ENCODE measurements at places on chromosomes 7 and 10.

DNA sequence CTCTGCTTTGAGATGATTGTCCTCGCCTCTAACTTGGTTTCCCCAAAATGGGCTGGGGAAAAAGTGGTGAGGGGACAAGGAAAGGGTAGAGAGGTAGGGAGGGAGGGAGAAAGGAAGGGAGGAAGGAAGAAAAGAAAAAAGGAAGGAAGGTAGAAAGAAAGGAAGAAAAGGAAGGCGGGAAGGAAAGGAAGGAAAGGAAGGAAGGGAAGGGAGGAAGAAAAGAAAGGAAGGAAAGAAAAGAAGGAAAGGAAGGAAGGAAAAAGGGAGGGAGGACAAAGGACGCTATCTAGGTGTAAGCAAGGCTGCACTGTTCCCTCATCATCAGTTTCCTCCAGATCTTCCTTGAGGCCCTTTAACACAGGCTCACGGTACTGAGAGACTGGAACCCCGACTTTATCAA lies 2.2 kb downstream of the GNA12 start:
- no peak for DNase-seq

DNA sequence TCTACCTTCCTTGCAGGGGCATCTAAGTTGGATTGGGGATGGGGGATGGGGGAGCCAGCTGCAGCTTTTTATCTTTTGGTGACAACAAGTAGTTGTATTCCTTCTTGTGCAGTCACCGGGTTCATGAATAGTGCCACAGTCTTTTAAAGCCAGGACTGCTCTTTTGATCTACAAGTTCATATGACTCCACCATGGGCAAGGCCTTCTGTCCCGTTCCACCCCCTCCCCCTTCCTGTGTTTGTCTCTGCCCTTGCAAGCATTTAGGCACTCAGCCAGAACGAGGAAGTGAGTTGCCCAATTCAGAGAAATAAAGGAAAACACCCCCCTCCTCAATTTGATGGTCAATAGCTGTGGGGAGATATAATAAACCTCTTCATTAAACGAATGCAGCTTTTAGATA lies 44.8 kb upstream of the EGR2 start:
- DNase-seq = no peak

DNA sequence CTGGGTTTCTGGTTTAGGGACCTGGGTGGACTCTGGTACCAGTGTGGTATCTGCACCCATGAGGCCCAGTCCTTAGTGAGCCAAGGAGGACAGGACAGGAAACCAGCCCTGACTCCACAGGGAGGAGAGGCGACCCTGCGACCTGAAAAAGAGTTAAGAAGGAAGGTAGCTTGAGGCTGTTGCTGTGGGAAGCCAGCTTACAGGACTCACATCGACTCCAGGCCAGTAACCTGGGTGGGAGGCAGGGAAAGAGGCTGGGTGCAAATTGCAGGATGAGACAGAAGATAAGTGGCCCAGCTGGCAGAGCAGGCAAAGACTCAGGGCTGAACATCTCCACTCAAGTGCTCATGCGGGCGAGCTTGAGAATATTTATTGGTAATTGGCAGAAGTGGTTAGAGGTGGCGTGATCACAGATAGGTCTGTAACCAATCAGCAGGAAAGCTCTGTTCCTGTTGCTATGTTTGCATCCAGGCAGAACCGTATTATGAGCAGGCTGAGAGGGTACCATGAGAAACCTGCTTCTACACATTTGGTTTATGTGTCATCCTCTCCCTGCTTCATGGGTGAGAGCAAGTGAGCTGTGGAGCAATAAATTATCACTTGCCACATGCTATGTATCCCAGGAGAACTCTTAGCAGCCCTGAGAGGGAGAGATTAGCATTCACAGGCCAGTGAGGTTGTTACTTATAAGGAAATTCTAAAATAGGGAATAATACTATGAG lies 11.0 kb downstream of the TLL2 start:
- no peak for DNase-seq

DNA sequence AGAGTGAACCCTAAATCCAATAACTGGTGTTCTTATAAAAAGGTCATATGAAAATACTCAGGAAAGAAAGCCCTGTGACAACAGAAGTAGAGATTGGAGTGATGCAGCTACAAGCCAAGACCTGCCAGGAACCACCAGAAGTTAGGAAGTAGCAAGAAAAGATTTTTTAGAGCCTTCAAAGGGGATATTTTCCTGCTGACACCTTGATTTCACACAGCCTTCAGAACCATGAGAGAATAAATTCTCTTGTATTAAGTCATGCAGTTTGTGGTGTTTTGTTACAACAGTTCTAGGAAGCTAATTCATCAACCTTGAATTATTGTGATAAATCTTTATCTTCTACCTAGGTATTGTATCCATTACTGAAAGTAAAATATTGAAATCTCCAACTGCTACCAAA lies 81.0 kb downstream of the HYCC1 start:
- no peak for DNase-seq

GRCh38 chr10:98649170-98649569 lies 202.4 kb upstream of the HPS1 start:
- no peak for DNase-seq

DNA sequence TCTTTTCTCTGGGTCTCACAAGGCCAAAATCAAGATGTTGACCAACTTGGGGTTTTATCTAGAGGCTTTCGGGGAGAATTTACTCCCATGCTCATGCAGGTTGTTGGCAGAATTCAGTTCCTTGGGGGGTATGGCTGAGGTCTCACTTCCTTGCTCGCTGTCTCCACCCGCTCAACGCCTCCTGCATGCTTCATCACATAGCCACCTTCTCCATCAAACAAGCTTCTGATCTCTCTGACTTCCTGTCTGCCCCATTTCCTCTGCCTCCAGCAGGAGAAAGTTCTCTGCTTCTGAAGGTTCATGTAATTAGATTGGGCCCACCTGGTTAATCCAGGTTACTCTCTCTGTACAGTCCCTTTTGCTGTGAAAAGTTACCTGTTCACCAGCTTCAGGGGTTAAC lies 179.1 kb upstream of the FZD1 start:
- no peak for DNase-seq

- no peak for DNase-seq
Observed at GRCh38 chr7:157002819-157003421, 7.5 kb downstream of the MNX1 start.

DNA sequence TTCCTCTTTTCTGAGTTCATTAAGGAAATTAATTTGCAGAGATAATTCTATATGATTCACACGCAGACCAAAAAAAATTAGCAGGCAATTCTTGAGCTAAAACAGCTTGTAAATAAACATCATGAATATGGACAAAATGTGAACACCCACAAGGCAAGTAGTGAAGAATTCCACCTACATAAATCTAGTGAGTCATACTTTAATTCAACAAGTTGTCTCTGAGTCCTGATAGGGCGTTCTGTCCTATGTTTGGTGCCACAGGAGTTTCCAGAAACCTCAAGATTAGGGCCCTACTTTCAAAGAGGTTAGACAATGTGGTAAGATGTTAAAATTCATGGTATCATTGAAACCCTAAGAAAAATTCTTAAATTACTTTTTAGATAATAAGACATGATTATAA lies 122.3 kb downstream of the SGMS1 start:
- no peak for DNase-seq

- DNase-seq = no peak
Observed at GRCh38 chr10:22133749-22134624, 83.8 kb downstream of the EBLN1 start.

DNA sequence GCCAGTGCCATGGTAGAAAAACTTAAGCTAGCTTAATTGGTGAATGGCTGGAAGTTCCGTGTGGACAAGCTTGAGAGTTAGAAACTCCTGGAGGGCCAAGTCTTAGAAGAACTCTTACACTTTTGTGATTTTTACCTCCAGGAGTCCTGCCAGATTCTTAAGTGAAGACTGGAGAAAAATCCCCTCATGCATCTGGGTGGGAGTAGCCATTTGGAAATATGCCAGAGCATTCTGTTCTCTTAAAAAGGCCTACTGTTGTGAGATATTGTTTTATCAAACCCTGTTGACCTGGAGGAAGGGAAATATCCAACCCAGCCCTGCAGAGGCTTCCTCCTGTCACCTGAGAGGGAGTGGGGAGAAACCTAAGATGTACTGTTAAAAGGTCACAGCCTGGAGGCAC lies 17.6 kb upstream of the MCM10 start:
- DNase-seq = no peak

DNA sequence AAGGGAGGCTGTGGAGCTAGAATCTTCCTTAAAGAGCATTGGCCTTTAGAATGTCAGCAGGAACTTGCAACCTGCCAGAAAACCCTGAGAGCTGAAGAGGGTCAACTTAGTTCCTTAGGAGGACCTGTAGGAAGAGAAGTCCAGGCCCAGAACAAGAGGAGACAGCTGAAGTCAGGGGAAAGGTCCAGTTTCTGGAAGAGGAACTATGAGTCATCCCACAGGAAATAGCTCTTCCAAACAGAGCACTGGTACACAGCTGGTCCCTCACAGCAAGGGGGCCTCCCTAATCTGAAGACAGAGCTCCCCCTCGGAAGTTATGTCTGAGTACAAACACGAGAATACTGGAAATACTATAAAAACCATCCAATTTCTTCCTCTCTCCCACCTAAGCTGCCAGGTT lies 98.9 kb downstream of the HERPUD2 start:
- DNase-seq = no peak

GRCh38 chr7:71350680-71351079 lies 218.7 kb downstream of the GALNT17 start:
- DNase-seq = no peak

GRCh38 chr10:66931340-66931948 lies 5.6 kb downstream of the LRRTM3 start:
- DNase-seq = no peak

DNA sequence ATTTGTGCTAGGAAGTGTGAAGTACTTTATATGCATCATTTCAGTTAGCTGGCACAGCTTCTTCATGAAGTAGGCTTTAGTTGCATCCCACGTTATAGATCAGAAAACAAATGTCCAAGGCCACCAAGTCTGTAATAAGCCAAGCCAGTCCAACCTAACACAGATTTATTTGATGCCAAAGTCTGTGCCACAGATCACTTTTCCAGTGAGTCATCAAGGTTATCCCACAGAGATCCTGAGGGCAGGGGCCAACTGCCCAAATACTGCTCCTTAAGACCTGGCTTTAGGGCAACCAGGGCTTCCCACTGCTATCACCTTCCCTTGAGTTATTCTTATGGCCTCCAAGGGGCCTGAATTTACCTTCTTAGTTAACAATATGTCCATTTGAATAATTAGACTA lies 1340.4 kb downstream of the XPNPEP1 start:
- no peak for DNase-seq
